ENCODE measurements at places on chromosomes 6 and 20.

DNA sequence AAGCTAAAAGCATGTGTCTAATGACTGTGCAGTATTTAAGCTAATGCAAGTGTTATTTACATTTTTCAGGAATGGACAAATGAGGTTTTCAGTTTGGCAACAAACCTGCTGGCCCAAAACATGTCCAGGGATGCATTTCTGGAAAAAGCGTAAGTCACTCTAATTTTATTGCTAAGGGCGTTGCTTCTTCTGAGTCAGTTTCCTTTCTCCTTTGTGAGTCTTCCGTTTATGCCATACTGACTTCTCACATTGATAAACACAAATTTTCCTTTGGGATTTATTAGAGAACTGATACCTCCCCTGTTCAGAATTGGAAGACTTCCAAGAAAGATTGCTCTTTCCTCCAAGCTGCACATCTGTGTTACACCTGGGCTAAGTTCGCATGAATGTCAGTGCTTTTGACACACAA is 422.9 kb upstream of the PLCB4 start:
- no peak for DNase-seq

- DNase-seq, result no peak
These were observed 117.2 kb downstream of the SOBP start for GRCh38 chr6:107607116-107607515.

- DNase-seq, result no peak
These were observed 147.9 kb downstream of the TFAP2B start for GRCh38 chr6:50966532-50966931.

- no peak for DNase-seq
These were observed 9.1 kb downstream of the COL11A2 start for GRCh38 chr6:33183071-33183683.

DNA sequence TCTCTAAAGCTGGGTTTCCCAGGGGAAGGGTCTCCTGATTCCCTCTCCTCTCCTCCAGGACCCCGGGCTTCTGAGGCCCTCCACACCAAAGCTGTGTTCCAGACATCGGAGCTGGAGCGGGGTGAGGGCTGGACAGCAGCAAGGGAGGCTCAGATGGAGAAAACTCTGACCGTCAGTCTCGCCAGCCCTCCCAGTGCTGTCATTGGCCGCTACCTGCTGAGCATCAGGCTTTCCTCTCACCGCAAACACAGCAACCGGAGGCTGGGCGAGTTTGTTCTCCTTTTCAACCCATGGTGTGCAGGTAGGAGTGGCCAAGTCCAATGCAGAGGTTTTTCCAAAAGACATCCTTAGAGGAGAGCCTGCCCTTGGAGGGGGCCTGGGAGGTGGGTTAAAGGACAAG is 14.4 kb downstream of the TGM6 start:
- no peak for DNase-seq

GRCh38 chr20:24761220-24762065 is 187.6 kb upstream of the CST7 start:
- DNase-seq, result no peak

DNA sequence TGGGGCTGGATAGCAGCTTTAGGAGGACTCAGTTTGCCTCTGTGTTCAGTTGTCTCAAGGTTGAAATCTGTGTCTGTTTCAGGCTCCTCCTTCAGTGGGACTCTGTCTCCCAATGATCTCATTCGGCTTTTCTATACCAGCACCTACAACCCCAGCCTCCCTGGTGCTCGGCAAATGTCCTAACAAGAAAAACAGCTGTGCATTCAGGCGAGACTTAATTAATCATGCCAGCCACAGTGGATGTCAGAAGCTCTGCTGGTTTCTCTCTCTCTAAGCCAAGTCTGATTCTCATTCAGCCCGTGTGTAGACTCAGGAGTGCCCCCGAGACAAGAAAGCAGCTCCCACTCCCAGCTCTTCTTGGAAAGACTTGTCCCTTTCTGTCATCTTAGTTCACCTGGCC is 46.8 kb downstream of the SUN5 start:
- DNase-seq, result no peak

- DNase-seq, result no peak
These were observed 699.9 kb downstream of the FRK start for GRCh38 chr6:115360602-115361325.

DNA sequence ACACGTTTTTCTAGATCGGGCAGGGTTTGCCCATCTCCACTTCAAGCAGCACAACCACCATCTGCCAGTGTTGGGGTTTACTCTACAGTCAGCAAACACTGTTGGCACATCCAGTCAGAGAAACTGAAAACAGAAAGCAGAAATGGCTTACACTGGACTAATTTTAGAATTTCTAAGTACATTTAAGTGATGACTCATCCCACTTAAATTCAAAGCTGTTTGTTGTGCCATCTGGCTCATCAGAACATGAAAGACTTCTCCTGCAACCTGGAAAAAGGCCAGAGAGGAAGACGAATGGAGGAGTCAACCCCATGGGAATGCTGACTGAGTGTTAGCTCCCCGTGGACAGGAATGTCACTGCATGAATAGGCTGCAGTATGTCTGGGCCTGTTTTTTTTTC is 21.8 kb downstream of the FAM209B start:
- peak; percentile 18 for DNase-seq

DNA sequence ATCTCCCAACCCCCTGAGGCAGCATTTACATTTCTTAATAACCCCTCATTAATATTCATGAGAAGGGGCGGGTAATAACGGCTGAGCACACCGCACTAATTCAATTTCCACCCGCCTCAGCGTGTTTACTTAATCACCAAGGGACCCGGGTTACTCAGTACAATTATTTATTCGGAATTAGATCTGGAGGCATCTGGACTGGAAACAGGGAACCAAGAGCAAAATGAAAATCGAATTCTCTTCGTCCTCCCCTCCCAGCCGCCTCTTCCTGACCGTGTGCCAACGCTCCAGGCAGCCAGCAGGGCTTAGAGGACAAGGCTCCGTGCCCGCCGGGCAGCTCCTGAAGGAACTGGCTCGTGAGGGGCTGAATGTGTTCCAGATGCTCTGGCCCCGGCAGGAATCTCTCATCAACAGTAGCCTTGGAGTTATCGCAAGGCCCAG is 23.5 kb upstream of the CTNNBL1 start:
- DNase-seq, result no peak

- DNase-seq, result no peak
These were observed 56.5 kb downstream of the QRSL1 start for GRCh38 chr6:106685833-106686232.

- no peak for DNase-seq
These were observed 84.5 kb downstream of the PSMG4 start for GRCh38 chr6:3343089-3343883.

DNA sequence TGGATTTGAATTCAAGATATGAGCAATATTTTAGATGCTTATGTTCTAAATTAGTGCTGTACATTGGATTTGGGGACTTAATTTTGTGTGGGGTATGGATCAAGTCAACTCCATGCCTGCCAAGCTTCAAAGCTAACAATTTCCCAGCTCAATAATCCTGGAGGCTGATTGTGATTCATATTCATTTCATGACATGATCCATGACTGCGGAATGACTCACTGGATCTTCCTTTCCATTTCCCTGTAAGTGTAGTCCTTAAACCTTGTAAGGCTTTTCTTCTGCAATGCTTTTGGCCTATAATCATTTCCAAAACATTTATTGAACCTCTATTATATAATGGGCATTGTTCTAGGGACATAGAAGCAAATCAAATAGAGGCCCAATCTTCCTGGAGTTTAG is 44.7 kb upstream of the CCN2 start:
- DNase-seq, result no peak

DNA sequence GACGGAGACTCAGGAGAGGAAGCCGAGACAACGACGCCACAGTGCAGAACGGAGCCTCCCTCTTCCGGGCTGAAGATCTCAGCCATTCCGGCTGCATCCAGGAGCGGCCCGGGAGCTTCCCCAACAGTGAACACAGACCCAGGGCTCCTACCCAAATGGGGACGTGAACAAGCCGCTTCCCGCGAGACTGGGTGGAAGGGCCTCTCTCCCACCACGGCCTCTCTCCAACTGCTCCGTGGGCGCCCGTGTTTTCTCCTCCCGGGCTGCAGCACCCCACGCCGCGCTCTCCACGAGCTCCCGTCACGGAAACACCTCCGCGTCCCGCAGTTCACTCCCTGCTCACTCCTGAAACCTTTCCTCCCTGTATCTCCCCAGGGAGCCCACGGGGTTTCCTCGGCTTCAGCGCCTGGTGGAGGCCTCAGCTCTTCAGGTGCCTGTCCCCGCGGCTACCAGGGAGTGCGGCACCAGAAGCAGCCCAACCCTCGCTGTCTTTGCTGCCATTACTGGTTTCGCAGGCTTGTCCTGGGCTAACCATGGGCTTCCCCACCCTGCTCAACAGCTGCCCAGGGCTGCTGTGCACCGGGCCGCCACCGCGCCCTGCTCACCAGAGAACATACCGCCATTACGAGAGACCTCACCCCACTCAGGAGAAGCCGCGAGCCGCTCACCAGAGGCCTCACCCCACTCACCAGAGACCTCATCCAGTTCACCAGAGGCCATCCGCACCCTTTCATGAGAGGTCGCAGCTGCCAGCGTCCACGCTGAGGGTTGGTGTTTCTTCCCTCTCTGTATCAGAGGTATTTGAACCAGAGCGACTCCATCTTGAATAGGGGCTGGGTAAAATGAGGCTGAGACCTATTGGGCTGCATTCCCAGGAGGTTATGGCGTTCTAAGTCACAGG is 922.8 kb downstream of the QKI start:
- no peak for DNase-seq

- no peak for DNase-seq
These were observed 102.0 kb downstream of the ADAT2 start for GRCh38 chr6:143348531-143348930.

DNA sequence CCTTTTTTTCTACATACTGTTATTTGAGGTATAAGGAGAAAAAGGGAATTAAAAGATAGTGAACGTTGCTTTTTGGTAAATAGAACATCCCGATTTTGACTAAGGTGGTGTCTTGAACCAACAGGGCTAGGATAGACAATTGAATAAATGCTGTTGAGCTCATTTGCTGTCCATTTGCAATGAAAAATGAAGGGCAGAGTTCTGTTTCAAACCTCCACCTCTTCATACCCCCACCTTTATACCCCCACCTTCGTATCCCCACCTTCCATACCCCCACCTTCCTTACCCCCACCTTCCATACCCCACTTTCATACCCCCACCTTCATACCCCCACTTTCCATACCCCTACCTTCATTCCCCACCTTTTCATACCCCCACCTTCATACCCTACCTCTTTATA is 93.4 kb upstream of the NAA20 start:
- no peak for DNase-seq

DNA sequence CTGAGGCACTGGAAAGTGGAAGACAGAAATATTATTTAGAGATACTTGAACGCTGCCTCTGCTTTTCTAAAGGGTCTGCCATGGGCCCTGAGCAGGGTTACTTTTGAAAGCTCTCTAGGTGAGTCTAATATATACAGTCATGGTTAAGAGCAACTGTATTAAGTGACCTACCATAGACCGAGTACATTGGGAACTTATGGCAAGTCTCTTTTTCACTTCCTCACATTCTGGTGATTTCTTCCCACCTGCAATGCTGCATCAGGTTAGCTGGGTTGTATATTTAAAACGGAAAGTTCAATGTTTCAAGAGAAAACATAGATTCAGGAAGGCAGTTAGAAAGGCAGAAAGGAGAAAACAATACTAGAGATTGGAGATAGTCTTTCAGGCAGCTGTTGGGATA is 154.7 kb downstream of the PHF3 start:
- DNase-seq, result no peak

GRCh38 chr20:33209789-33210188 is 7.4 kb upstream of the BPIFA3 start:
- DNase-seq, result peak; percentile 11

DNA sequence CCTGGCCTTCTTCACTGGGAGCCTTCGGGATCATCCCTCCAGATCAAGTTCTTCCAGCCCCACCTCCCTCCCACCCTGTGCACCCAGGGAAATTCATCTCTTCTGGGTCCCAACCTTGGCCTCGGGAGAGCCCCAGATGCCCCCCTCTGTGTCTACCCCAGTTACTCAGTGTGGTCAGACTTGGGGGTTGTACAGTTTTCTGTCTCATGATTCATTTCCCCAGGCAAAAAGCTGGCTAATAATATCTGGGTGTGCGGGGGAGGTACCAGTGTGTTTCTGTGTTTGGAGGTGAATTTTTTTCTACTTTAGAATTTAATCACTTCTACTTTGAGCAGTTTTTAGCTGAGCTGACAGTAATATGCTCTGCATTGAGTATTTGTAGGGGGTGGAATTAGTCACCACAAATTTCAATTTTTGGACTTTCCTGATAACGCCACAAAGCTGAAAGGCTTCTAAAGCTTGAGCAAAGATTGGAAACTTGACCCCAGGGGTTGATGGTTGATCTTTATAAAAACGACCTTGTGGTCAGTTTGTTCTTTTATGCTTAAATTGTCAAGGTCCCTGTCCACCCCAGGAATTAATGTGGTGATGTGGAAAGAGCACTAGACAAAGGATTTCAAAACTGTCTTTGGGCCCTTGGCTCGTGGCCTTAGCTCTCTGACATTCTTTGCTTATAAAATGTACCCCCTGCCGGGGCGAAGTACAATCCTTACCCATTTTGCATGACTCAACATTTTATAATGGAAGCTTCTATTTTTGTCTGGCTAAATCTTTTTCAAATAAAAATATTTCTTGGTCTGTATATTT is 284.7 kb upstream of the TAB2 start:
- peak; percentile 63 for DNase-seq

GRCh38 chr20:22560817-22561216 is 23.6 kb downstream of the FOXA2 start:
- no peak for DNase-seq

- no peak for DNase-seq
These were observed 273.6 kb downstream of the PACRG start for GRCh38 chr6:163001330-163001729.

DNA sequence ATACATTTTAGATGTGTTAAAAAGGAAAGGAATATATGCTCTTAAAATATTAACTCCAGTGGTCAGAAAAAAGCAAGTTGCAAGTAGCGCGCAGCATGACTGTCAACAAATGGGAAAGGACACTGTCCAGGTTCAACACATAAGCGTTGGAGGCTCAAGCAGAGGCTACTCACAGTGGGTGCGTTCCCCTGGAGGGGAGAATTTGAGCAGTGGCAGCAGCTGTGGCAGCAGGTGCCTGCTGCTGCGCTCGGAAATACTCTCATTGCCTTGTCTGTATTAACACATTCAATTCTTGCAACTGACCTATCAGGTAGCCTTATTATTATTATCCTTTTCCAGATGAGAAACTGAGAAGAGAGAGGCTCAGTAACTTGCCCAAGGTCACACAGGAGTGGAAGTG is 21.9 kb upstream of the CCN6 start:
- DNase-seq, result no peak

DNA sequence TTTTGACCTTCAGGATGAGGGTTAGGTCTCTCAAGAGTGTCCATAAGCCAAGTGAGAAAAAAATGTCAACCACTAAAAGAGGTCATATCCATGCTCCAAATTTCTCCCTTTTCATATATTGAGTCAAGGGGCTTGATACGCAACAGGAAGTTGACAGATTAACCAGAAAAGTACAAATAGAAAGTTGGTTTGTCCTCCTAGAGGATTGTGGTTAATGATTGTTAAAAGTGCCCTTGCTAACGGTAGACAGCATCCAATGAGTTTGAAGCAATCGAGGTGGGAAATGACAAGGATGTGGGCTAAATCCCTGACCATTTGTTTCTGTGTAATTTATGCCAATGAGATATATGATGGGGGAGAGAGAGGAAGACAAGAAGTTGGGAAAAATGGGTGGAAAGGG is 18.1 kb upstream of the HBS1L start:
- no peak for DNase-seq
